Muscle of arm (tissue), 14 donors: ENCODE measurements at places on chromosomes 12 and 14.

GRCh38 chr12:96399120-96399918 lies 920 bp downstream of the CDK17 start:
- peak; percentile 64 for DNase-seq

DNA sequence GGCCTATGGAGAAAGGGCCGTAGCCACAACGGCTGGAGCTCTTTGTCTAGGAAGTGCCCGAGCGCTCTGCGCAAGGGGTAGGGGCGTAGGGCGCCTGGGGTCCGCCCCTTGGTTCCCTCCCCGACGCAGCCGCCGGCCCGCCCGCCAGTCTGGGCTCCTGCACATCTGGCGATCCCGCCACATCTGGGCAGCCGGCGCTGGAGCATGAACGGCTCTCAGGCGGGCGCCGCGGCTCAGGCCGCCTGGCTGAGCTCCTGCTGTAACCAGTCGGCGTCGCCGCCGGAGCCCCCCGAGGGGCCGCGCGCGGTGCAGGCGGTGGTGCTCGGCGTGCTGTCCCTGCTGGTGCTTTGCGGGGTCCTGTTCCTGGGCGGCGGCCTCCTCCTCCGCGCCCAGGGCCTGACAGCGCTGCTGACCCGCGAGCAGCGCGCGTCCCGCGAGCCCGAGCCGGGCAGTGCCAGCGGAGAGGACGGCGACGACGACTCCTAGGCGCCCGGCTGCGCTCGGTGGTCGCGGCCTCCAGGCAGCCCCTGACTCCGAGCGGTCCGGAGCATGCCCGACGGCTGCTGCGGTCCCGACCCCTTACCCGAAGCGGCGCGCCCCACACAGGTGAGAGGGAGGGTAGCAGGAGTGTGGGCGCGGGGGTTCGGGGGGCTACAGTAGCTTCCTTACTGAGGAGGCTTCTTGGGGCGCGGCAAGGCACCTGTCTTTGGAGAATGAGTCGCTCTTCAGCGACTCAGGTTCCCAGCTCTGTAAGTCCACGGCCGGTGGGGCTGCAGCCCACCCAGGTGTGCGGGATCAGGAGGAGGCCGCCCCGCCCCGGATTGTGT lies at the start of gene SMIM41:
Gene SMIM41 (plus strand): TSS at position 129 of the 827 bp plus-strand sequence. CDS start 76 bp downstream, at position 205.
- no peak for DNase-seq

- no peak for DNase-seq
Observed at GRCh38 chr14:77660754-77661153, 44.3 kb upstream of the SPTLC2 start.

DNA sequence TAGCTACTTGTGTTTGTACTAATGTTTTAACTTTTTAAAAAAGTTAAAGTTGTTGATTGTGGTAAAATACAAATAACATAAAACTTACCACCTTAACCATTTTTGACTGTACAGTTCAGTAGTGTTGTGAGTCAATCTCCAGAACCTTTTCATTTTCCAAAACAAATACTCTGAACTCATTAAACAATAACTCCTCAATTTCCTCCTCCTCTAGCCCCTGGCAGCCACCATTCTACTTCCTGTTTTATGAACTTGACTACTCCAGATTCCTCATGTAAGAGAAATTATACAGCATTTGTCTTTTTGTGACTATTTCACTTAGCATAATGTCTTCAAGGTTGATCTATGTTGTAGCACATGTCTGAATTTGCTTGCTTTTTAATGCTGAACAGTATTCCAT lies 299.1 kb upstream of the AMIGO2 start:
- DNase-seq, result no peak

GRCh38 chr14:95513291-95513690 lies 3.2 kb downstream of the SYNE3 start:
- DNase-seq, result no peak

DNA sequence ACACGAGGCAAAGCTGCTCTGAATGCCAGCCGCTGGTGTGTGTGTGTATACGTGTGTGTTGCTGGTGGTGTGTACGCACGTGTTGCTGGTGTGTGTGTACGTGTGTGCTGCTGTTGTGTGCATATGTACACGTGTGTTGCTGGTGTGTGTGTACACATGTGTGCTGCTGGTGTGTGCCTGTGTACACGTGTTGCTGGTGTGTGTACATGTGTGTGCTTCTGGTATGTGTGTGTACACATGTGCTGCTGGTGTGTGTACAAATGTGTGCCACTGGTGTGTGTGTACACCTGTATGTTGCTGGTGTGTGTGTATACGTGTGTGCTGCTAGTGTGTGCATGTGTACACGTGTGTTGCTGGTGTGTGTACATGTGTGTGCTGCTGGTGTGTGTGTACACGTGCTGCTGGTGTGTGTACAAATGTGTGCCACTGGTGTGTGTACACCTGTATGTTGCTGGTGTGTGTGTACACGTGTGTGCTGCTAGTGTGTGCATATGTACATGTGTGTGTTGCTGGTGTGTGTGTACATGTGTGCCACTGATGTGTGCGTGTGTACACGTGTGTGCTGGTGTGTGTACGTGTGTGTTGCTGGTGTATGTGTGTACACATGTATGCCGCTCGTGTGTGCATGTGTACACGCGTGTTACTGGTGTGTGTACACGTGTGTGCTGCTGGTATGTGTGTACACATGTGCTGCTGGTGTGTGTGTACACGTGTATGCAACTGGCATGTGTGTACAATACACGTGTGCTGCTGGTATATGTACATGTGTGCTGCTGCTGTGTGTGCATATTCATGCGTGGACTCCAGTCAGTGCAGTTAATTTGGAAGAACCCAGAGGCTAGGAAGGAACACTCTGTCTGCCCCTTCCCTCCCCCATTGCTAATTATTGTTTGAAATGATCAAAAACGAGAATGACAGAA lies 47.2 kb downstream of the CACNA2D4 start:
- no peak for DNase-seq

DNA sequence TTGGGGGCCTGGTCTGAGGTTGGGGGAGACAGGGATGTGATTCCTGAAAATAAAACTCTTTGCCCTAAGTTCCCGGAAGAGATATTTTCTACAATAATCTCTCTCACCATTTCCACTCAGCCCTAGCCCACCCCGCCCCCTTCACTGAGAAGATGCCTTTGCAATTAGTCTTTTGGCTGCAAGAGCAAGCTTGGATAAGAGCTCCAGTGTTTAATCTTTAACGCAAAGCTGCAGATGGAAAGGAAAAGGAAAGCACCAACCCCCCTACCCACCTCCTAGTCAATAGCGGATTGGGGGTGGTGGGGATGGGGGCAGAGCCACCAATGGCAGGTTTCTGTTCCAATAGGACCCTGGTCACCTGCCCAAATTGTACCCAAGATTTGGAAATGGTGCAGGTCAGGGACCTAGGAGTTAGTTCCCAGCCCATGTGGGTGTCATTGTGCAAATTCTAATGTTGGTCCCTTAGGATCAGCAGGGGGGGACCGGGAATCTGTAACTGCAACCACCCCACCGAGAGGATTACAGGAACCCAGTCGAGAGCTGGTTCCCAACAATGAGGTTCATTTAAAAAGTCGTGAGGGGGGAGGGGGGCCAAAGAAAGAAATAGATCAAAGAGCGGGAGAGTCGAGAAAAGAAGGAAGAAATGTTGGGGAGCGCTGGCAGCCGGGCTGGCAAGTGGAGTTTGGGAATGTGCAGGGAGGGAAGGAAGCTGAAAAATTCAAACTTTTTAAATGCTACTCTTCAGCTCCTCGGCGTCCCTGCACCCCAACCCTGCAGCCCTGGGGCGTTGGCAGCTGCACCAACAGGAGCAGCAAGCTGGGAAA lies 1.6 kb downstream of the ZFP36L1 start:
- DNase-seq, result no peak

GRCh38 chr14:53599221-53599945 lies 357.2 kb downstream of the BMP4 start:
- DNase-seq, result no peak

DNA sequence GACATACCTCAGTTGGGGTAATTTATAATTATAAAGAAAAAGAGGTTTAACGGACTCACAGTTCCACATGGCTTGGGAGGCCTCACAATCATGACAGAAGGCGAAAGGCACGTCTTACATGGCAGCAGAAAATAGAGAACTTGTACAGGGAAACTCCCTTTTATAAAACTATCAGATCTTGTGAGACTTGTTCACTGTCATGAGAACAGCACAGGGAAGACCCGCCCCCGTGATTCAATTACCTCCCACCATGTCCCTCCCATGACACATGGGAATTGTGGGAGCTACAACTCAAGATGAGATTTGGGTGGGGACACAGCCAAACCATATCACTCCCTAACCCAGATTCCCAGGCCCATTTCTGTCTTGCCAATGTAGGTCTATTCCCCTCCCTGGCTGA lies 22.1 kb downstream of the MYO1H start:
- DNase-seq, result no peak

- DNase-seq, result no peak
Observed at GRCh38 chr12:2276288-2277033, 223.7 kb downstream of the CACNA1C start.

DNA sequence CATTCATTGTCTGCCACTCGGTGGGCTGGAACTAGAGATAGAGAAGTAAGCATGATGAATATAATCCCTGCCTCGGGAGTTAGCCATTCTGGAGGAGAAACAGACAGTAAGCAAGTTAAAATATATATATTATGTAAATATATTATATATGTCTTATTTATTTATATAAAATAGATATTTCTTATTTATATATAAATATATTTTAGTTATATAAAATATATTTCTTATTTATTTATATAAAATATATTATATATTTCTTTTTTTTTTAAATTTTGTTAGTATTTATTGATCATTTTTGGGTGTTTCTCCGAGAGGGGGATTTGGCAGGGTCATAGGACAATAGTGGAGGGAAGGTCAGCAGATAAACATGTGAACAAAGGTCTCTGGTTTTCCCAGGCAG lies 78.1 kb upstream of the TBX5 start:
- DNase-seq, result no peak

DNA sequence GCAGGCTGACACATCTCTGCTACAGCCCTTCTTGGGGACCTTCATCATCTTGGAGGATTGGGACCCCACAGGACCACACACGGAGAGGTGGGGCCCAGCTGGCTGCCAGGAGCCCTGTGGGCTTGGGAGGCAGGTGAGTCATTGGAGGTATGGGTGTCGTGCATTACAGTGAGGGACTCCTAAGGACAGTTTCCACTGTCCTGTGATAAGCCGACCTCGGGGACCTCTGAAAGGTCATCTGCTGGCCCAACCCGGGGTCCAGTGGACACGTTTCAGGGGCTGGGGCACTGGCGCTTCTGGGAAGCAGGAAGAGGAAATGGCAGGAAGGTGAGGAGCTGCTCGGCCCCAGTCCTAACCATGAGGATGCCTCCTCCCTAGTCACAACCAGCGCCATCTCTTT lies 238.0 kb downstream of the BCL11B start:
- no peak for DNase-seq

GRCh38 chr12:68785823-68786222 lies 22.2 kb upstream of the MDM2 start:
- no peak for DNase-seq

- no peak for DNase-seq
Observed at GRCh38 chr14:52063052-52063462, 5.8 kb downstream of the NID2 start.

- no peak for DNase-seq
Observed at GRCh38 chr14:42407153-42407552, 800.5 kb downstream of the LRFN5 start.

DNA sequence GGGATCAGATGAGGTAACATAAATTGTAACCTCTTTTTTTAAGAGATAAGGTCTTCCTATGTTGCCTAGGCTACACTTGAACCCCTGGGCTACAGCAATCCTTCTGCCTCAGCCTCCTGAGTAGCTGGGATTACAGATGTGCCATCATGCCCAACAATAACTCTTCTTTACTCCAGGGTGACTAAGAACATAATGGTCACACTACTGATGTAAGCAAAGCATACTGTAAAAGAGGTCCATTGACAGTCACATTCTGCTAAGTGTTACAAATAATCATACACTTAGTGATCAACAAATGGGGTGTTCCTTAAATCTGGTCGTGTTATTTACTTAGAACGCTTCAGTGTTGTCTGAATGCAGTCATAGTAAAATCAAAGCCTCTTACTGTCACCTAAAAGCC lies 68.9 kb downstream of the EPS8 start:
- DNase-seq, result no peak

GRCh38 chr14:101361451-101362433 lies 199.6 kb upstream of the DIO3 start:
- DNase-seq, result no peak

DNA sequence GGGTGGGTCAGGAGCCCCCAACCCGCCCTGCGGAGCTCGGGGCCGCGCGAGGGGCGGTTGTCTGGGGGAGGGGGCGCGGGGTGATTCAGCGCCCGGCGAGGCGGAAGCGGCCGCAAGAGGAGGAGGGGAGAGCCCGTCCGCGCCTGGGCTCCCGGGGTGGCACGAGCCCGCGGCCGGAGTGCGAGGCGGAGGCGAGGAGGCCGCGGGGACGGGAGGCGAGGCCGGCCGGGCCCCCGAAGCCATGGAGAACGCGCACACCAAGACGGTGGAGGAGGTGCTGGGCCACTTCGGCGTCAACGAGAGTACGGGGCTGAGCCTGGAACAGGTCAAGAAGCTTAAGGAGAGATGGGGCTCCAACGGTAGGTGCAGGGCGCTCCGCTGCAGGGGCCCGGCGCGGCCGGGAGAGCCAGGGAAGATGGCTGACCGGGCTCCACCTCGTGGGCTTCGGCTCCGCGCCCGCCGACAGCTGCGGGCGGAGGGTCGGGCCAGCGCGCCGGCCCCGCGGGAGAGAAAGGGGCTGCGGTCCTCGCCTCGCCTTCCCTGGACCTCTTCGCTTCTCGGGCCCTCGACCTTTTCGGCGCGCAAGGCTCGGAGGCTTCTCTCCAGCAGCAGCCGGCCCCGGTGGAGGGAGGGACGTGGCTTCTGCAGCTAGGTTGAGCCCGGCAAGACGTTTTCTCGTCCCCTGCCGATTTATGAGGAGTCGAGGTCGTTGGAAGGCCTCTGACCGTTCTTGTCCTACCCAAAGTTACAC lies 677 bp downstream of the ATP2A2 start:
- DNase-seq, result peak; percentile 43

- DNase-seq, result no peak
Observed at GRCh38 chr12:106205208-106206069, 42.4 kb downstream of the CKAP4 start.

DNA sequence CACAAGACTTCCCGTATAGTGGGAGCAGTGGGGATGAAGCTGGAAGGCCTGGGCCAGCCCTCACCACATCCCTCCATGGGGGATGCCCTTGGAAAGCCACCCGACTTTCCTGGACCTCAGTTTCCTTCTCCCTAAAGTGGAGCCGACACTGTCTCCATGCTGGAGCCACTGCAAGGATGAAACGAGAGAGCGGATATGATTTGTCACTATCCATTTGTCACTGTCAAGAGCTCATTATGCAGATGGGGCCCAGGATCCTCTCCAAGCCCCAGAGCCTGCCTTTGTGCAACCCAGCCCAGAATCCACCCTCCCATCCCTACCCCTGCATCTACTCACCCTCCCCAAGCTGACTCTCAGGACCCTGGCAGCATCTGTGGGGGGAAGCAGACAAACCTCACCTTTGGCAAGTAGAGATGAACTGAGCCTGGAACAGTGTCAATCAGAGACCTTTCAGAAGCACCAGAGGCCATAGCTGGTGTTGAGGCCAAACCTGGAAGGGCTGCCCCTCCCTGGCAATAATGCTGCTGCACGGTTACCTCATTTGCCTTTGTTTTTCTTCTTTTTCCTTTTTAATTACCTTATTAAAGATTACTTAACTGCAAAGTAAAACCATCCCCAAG lies 287.7 kb upstream of the RTL1 start:
- DNase-seq, result no peak

GRCh38 chr12:32569259-32569658 lies 109.8 kb upstream of the DNM1L start:
- no peak for DNase-seq
